ENCODE measurements at places on chromosomes 3 and 15.
A peak's percentile ranks its signal among the peaks of the same experiment; 100 is the strongest.

DNA sequence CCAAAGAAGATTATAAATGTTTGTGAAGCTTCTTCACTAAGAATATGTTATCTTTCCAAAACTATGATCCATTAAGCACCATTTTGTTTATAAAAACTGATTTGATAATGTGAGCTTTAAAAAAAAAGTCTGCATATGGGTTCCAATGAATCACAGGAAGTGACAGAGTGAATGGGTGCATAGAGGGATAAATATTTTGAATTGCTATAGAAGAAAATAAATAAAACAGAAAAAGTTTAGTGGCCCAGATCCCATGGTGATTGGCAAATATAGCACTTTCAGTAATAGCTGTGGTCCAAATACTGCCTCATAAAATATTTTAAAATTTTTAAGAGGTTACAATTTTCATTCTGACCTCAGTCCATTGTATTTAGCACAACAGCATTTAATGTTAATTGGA lies 19.2 kb downstream of the CPA3 start:
- no peak for DNase-seq

- no peak for DNase-seq
Measured at GRCh38 chr3:155154255-155154654, 74.1 kb downstream of the MME start.

GRCh38 chr15:101022876-101023275 lies 103.7 kb downstream of the LRRK1 start:
- no peak for DNase-seq

- DNase-seq = peak; percentile 97
Measured at GRCh38 chr15:64162869-64163658, at the start of gene PPIB. TSS of gene PPIB (minus strand) at chr15:64163022. CDS start at chr15:64162986, 36 bp downstream.

DNA sequence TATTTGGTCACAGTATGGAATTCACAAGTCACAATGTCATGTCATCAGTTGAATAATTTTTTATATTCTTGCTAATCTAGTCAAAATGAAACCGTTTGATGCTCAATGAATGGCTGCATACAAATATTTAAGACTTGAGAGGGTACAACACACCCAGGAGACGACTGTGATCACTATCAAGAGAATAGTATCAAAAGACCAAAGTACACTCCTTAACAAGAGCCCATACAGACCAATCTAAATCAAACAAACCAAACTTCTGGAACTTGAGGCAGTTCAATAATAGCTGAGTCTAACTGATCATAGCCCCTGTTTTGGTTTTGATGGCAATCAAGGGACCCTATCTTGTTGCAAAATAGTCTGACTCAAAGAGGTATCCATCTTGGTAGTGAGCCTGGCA lies 265.1 kb downstream of the THSD4 start:
- DNase-seq = no peak

- no peak for DNase-seq
Measured at GRCh38 chr3:64961301-64961700, 273.5 kb upstream of the ADAMTS9 start.

Data from natural killer cell (primary cell).